ENCODE measurements at places on chromosomes 1 and 21.

DNA sequence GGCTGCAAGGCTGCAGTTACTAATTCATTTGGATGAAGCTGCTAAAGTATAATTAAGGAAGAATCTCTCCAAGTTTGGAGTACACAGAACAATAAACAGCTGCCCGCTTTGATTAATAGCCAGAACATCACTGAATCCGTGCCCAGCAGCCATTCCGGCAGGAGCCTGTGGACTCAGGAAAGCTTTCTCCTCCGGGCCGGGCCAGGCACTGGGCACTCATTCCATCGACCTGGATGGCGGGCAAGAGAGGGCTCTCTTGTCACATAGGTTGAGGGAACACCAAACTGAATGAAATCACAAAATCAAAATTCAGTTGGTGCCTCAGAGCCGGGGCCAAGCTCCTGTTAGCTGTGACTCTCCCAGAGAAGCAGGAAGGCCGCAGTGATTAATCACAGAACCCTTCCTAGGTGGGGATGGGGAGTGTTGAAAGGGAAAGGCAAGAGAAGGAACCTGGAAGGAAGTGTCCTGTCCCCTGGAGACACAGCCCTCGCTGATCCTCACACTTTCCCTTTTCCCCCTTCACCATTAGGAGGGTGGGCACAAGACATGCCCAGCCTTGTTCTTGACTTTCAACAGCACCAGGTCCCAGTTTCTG lies 306.7 kb downstream of the NPHP4 start:
- no peak for DNase-seq

DNA sequence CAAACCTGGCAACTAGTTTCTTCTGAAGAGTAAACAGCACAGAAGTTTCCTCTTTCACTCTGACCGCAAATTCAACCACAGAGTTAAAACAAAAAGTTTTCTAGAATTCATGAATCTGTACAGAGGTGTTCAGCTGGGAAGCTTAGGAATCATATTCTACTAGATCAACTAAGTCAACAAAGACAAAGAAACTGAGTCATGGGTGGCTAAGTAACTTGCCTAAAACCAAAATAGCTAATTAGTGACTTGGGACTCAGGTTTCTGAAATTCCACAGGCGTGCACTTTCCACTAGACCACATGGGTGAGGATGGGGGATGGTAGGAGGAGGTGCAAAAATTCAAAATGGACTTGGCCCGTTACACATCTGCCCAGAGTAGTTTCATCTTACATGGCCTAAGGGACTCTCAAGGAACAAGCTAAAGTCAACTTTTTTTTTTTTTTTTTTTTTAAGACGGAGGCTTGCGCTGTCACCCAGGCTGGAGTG lies 25.8 kb downstream of the PTPN14 start:
- no peak for DNase-seq

GRCh38 chr1:112244131-112244530 lies 151.9 kb upstream of the CTTNBP2NL start:
- no peak for DNase-seq

GRCh38 chr1:26530410-26530894 lies 891 bp downstream of the RPS6KA1 start:
- no peak for DNase-seq

DNA sequence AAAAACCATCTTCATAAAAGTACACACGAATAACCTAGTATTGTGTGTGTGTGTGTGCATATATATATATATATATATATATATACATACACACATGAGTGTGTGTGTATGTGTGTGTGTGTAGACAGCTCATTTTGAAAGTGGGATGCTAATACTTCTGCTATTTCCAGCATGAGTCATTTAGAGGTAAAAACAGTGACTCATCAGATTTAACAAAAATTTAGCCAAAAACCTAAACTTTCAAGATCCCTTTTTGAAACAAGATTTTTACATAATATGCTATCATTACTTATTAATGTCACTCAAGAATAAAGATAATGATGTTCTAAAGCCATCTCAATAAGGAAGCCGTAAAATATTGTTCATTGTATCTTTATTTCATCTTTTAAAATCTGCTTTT lies 35.6 kb upstream of the ADGRL4 start:
- no peak for DNase-seq

- no peak for DNase-seq
Observed at GRCh38 chr1:178150610-178151009, 56.7 kb downstream of the RASAL2 start.

DNA sequence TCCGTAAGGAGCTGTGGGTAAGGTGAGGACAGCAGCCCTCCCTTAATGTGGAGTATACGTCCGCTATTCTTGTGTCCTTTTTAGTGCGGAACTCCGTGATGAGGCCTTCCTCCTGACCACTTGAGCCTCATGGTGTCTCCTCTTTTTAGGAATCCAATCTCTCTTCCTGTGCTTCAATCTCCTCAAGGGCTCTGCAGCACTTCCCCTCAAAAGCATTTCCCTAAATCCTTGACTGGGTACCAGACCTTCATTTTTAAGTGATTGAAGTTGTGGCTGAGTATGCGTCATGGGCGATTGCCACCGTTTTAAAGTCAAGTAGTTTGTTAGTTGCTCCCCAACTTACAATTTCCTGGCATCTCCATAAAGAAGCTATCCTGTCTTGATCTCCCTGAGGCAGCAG lies 62.8 kb downstream of the SAMSN1 start:
- DNase-seq = no peak

DNA sequence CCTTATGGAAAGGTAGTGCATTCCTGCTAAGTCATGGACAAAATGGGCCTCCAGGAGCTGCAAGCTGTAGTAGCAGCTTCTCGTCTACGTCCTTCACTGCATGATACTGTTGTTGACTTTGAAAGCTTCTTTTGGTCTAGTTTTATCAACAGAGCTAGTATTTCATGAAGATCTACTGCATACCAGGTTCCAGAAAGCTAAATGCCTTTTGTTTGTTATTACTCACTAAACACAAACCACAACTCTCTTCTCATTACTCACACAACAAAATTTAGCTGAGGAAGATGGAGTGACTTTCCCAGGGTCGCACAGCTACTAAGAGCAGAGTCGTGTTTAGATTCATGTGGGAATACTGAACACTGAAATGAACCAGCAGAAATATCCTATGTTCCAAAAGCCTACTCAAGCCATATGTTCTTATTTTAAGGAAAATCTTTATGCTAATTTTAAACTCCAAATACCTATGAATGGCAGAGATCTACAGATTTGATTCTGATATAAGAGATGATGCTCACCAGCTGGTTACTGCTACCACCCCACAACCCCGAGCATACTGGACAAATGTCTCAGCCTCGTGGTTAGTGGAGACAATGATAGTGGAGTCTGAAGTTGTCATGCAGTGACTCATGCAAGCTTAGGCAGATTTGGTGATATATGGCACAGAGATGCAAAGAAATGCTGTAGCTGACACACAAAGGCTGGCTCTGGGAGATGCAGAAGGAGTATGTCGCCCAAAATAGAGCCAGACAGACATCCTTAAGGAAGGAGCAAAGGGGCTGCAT lies 20.6 kb downstream of the PGBD2 start:
- DNase-seq = no peak

GRCh38 chr1:109370712-109371340 lies 26.9 kb downstream of the SORT1 start:
- no peak for DNase-seq
